ENCODE measurements at places on chromosomes 3 and 15.

DNA sequence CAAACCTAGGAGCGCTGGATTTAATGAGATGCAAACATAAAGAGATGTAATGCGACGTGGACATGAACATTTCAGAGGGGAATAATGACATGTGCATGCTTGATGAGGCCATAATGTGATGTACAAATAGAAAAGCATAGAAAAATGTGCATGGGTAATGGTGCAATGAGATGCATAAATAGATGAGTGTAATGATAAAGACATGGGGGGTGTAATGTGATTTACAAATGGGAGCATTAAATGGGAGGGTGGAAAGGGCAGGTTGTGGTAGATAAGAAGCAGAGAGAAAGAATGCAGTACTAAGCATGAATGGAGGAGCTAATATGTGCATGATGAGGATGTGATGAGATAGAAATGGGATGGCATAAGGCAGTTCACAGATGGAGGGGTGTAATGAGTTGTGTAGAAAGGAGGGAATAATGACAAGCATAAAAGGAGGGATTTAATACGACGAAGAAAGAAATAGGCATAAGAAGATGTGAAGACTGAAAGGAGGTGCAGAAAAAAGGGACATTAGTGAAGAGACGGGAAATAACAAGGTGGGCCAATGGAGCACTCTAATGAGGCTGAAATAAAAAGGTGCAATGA is 137.5 kb upstream of the CCNL1 start:
- DNase-seq = no peak

DNA sequence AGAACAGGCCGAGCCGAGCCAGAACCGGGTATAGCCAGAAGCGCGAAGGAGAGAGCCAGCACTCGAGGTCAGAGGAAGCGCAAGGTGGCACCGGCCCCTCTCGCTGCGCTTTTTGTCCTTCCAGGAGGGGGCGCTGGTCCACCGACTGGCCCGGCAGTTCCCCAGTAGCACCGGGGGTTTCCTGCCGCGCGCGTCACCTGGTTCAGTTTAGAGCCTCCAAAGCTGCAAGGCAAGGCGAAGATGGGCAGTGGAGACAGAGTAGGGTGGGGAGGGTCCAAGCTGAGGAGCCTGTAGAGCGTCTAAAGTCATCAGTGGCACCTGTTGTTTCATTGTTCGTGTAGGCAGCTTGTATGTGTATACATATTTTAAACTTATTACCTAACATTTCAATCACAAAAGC is 7.6 kb upstream of the NR2E3 start:
- DNase-seq = no peak

DNA sequence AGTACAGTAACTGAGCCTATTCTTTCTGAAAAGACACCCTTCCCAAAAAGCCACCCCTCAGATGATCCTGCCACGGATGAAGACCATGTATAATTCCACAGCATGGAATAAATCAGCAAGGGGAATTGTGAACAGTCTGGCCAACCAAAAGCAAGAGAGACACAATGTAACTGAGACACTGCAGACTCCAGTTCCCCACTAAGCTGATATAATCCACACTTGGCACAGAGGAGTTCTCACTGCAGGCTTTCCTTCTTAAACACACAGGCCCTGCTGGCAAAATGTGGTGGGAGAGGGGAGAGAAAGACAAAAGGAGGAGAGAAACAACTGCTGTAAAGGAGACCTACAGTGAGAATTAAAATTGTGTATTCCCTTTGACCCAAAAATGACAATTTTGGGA is 12.7 kb downstream of the GPR156 start:
- no peak for DNase-seq

- DNase-seq = no peak
Observed at GRCh38 chr15:88915354-88915753, 2.2 kb upstream of the MFGE8 start.

DNA sequence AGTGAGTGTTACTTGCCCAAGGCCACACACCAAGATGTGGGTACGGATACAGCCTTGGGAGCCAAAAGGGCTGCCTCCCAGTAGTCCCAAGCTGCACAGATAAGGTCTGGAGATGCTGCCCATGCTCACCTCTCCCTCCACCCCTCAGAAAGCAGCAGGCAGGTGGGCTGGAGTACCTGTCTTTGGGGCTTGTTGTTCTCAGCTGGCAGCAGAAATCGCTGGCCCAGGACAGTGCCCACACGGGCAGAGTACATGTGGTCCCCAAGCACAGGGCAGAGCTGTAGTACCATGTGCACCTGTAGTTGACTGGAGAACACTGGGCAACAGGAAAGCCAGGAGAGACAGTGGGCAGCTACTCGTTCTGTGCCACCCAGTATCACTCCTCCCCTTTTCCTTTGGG is 5.0 kb downstream of the RPUSD3 start:
- DNase-seq = no peak

DNA sequence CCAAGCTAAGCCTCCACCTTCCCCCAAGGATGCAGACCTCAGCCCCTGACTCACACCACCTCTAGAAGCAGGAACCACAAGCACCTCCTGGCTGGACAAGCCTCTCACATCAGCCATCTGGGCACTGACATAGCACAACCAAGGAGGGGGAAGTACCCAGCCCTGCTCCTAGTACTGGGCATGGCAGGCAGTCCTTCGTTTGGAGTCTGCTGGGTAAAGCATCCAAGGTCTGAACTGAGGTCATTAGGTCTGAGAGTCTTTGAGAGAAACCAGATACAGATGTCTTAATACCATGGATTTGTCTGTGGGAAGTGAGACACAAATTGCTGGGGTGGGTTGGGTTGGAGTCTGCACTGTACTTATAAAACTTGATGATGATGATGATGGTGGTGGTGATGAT is 61.8 kb downstream of the CCDC33 start:
- DNase-seq = no peak

DNA sequence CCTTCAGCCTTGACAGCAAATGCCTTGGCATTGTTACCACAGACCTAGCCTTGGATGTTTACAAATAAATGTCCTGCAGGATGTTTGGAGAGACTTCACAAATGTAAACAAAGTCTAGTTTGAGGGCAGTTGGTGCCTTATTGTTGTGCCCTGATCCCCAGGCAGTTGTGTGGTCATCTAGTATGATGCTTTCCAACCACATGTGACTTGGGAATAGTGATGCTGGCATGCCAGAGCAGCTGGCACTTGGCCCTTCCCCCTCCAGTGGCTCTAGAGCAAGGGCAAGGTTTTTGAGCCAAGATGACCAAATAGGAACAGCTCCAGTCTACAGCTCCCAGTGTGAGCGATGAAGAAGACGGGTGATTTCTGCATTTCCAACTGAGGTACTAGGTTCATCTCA is 258.2 kb downstream of the ADAMTS17 start:
- no peak for DNase-seq

- no peak for DNase-seq
Observed at GRCh38 chr3:181568248-181568647, 143.5 kb upstream of the SOX2 start.
